ENCODE measurements at places on chromosomes 6 and 20.

GRCh38 chr6:133291671-133292070 is 50.5 kb downstream of the EYA4 start:
- no peak for DNase-seq

DNA sequence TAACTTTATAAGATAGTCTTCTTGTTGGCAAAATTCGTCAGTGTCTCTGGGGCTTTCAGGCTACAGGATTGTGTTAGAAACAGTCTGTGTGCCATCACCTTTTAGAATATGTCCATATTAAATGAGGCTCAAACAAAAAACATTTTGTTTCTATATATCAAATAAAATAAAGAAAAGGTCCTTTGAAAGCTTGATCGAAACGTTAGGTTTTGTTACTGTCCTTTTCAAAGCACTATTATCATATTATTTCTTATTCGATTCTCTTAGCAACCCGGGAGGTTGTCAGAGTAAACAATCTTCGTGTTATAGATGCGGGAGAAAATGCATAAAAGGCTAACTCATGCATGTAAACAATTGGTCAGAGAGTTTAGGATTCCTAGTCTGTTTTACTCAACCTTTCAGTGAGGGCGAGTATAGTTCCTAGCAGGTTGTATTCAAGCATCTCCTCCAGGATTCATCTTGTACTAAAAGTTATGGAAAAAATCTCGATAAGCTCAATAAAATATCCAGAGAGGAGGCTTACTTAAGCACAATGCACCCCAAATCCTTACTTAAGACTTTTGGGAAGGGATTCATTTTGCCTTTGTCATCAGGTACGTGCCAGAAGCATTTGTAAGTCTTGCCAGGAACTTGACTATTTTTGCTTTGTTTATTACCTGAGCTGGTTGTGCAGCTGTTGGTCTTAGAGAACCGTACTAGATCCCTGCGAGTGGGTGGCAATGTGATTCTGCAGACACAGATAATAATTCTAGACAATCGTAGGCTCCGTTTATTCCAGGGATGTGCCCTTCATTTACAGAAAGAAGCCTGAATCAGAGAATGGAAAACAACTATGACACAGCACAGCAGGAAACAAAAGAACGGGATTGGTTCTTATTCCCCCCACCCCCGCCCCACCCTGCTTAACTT is 159.6 kb upstream of the ZNF217 start:
- DNase-seq = no peak

- no peak for DNase-seq
Measured at GRCh38 chr20:13288357-13288756, 67.3 kb downstream of the ISM1 start.

DNA sequence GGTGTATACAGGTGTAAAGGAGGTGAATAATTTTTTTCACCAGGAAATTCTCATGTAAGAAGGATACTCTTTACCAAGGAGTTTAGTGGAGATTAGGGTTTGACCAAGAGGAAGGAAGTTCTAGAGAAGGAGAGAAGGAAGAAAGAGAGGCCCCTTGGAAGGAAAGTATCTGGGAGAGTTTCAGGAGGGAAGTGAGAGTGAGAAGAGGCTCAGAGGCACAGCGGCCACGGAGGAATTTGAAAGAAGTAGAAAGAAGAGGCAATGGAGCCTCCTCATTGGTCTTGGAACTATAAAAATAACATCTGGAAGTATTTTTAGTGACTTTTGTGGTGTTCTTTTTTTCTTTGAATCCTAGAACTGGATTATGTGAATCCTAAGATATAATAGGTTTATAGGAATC is 50.8 kb upstream of the MCUR1 start:
- DNase-seq = no peak

- DNase-seq = no peak
Measured at GRCh38 chr6:45858691-45859090, 157.0 kb downstream of the CLIC5 start.

GRCh38 chr20:64261138-64261537 is 5.6 kb downstream of the PCMTD2 start:
- no peak for DNase-seq

DNA sequence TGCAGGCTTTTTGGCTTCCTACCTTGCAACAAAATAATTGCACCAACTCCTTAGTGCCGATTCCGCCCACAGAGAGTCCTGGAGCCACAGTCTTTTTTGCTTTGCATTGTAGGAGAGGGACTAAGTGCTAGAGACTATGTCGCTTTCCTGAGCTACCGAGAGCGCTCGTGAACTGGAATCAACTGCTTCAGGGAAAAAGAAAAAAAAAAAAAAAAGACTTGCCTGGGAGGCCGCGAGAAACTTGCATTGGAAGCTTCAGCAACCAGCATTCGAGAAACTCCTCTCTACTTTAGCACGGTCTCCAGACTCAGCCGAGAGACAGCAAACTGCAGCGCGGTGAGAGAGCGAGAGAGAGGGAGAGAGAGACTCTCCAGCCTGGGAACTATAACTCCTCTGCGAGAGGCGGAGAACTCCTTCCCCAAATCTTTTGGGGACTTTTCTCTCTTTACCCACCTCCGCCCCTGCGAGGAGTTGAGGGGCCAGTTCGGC is 420 bp downstream of the SOX4 start:
- DNase-seq = peak; percentile 60

DNA sequence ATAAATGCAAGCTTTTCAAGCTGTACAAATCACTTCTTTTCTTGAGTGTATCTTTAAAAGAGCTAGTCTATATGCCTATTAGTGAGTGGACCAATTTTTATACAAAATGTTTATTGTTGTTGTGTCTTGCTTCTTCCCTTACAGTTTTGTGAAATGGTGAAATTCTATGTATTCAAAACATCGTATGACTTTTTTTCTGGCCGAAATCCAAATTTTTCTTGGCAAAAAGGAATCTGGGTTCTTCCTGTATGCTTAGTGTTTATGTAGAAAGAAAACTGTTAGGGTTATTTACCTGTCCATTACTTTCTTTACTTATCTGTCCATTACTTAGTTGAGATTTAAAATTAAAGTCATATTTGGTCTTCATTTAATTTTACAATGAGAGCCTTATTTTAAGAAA is 153.9 kb downstream of the MMS22L start:
- DNase-seq = no peak

DNA sequence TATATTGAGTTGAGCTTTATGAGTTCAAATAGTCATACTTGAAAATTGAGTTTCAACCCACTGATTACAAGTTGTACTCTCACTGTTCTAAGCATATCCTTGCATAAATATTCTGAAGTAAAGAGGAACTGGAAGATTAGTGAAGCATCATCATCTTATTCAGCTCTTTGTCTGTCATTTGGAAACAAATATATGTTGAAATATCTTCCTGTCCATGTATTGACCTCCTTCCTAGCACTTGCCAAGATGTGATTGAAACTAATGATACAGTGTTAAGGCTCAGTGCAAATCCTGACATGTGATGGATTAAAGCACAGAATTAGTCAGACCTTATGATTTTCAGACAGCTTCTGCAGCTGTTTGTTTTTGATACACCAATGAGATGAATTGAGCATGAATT is 434.3 kb downstream of the TBC1D32 start:
- no peak for DNase-seq

- DNase-seq = peak; percentile 92
Measured at GRCh38 chr6:158707120-158707820, 57.4 kb downstream of the SYTL3 start.

- DNase-seq = no peak
Measured at GRCh38 chr20:62524505-62524911, 48.7 kb upstream of the GATA5 start.

- peak; percentile 84 for DNase-seq
Measured at GRCh38 chr6:111846492-111847409, 26.5 kb downstream of the FYN start.

GRCh38 chr6:117677553-117678141 is 2.4 kb downstream of the NUS1 start:
- peak; percentile 39 for DNase-seq

GRCh38 chr6:100512203-100512862 is 47.6 kb upstream of the SIM1 start:
- no peak for DNase-seq

- no peak for DNase-seq
Measured at GRCh38 chr20:9591080-9591479, 76.7 kb downstream of the LAMP5 start.

- DNase-seq = no peak
Measured at GRCh38 chr6:31861919-31862343, 690 bp downstream of the NEU1 start.

DNA sequence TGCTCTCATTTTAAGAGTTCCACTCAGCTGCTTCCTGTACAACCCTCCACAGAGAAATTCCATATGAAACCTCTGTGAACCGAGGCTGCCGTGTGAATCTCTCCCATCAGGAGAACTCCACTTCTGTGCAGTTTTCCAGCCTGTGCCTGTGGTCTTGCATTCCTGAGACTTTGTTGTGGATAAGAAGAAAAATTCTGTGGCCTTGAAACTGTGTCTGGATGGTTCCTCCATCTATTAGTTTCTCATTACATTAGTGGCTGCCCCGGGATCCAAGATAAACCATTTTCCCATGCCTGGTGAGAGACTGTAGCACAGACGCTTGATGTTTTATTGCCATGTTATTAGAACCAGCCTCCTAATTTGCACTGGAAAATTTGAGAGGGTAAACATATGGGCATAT is 40.8 kb upstream of the TIAM2 start:
- no peak for DNase-seq

DNA sequence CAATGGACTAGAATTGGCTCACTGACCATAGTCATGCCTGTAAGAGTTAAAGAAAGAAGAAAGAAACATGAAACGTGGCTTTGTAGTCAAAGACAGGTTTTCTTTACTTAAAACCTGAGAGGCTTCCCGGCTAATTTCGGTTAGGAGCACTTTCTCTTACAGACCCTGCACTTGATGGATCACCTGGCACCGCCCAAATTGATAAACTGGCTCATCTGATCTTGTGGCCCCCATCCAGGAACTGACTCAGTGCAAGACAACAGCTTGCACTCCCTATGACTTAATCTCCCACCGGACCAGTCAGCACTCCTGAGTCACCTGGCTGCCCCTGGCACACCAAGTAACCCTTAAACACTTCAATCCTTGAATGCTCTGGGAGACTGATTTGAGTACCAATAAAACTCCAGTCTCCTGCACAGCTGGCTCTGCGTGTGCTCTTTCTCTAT is 12.3 kb downstream of the TMEM14B start:
- no peak for DNase-seq

DNA sequence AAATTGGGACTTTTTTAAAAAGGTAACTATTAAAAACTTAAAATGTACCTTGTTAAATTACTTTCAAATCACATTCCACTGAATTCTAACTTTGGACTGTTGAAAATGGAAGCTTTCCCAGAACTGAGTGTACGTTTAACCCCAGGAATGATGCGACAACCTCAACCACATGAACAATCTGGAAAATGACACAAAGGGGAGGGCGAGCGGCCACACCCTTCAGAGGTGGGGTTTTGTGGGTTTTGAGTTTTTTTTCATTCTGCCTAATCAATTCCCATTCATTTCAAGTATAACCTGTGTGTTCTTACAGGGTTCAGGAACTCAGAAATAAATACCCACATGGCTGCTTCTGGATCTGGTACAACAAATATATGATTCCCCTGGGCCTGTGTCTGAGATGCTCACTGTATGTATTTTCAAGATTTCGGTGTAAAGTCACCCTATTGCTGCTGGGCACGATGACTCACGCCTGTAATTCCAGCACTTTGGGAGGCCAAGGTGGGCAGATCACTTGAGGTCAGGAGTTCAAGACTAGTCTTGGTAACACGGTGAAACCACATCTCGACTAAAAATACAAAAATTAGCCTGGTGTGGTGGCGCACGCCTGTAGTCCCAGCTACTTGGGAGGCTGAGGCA is 21.6 kb downstream of the CNKSR3 start:
- no peak for DNase-seq

GRCh38 chr6:45590226-45590625 is 212.5 kb upstream of the SUPT3H start:
- no peak for DNase-seq

DNA sequence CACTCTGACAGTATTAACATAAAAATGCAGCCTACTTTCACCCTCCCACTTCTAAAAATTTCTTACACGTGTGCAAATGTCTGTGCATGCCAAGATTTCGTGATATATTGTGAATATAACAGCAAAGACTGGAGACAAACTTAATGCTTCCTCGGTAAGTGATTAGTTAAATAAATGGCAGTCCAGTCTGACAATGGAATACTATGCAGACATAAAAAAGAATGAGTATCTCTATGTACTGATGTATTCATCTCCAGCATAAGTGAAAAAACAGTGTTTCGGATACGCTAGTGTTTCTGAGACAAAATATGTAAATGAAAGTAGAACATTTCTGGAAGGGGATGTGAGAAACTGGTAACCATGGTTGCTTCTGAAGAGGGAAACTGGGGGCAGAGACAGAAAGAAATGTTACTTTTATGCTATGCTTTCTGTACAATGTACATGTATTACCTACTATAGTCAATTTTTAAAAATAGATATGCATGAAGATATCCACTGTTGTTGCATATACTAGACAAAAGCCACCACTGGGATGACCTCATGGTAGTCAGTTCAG is 7.0 kb downstream of the SLC22A23 start:
- no peak for DNase-seq

- DNase-seq = peak; percentile 57
Measured at GRCh38 chr20:37202267-37202943, 23.1 kb upstream of the MROH8 start.

DNA sequence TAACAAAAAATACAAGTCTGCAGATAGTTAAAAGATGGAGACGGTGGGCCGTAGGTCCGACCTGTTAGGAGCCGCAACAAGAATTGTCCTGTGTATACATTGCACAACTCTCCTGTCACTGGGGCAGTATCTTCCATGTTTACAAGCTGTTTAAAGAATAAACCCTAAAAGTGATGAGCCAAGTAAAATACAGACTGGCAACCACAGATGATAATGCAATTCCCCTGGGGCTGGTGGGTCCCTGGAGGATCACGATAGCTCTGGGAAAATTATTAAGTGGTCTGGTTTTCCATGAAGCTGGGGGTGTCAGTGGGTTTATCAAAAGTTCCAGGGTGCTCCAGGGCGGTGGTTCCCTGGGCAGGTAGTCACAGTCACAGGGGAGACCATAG is 8.1 kb upstream of the FAM50B start:
- no peak for DNase-seq

- no peak for DNase-seq
Measured at GRCh38 chr6:74814440-74814839, 391.4 kb downstream of the COL12A1 start.

DNA sequence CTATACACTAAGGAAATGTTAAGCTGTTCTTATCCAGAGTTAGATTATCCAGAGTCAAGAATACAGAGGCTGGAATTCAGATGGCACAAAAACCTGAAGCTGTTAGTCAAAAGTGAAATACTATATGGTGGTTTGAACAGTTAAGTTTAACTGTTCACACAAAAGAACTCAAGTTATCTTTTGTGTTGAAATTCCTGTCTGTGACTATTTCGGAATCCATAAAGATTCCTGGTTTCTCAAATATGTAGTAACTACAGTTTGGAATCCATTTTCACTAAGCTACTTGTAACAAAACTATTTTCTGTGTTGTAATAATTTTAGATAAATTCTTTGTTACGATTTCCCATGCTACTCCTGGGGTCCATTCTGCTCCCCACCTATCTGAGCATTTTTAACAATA is 24.5 kb downstream of the FIG4 start:
- no peak for DNase-seq

DNA sequence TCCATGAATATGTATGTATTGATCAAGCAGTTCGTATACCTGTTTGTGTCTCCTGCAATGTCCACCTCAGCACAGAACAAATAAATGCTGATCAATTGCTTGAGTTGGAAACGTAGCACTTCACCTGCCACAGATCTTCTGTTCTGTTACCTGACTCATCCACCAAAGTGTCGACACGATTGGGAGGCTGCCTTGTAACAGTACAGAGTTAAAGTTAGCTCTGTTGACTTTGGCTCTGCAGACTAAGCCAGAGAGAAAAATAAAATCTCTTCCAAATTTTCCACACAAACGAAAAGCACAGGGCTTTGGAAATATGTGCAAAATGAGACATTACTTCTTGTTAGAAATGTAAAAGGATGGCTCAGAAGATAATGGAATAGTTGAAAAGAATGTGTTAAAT is 245.4 kb downstream of the NRN1 start:
- no peak for DNase-seq
